Pancreas (tissue), 10 donors: ENCODE measurements at places on chromosomes 11 and 22. TPM values are rescaled to one million over a fixed set of nuclear protein-coding genes. Genes with fewer than 3 reads are reported as not detected.

DNA sequence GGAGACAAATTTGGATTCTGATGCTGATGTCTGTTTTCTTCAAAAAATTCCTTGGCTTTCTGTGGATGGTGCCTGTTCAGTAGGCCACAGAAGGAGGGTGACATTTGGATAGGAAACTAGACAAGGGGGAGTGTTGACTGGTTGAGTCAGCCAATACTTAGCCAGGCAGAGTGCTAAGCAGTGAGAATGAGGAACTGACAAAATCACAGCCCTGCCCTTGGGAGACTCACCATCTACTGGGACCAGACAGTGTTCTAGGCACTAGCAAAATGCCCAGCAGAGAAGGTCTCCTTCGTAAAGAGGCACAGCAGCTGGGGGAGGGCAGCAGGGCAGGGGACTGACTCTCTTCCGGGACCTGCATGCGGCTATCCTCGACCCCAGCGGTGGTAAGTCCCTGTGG, 190.2 kb downstream of the DSCAML1 start:
- no peak overlapping the region for H3K27ac ChIP-seq
- no peak for DNase-seq

DNA sequence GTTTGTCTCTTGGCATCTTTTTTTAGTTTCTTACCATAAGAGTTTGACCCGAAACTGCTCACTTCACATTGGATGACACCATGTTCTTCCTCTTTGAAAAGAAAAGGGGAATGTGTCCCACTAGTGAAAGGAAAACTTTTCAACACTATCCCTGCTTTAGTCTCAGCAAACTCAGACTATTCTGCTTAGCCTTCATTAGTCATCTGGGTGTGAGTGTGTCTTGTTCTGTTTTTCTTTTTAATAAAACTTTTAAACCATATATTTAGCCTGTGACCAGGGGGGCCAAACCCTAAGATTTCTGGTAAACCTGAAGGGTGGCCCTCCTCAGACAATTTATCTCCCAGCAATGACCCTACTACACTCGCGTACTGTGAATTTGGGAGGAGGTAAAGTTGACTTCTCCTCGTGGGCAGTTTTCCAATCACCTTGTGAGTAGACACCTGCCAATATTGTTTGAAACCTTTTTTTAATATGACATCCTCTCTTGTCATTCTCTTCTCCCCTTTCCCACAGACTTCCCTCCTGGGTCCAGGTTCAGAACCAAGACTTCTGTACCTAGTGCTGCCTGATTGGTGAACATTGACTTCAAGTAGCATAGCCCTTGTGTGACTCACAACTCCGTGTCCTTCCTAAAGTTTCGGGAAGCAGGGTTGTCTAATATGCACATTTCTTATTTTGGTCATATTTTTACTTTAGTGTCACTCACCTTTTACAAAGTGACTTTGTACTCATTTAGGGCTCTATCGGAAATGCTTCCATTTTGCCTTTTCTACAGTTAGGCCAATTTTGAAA, 39.9 kb downstream of the DBX1 start:
- no peak for DNase-seq
- peaks cover 2% of the 10 kb centered on the region for H3K36me3 ChIP-seq
- H3K4me3 ChIP-seq, result no peak overlapping the region

- no peaks in the 10 kb centered on the region for H3K4me1 ChIP-seq
- no peaks in the 10 kb centered on the region for H3K36me3 ChIP-seq
- no peak for DNase-seq
- H3K4me3 ChIP-seq, result no peak overlapping the region
- H3K27ac ChIP-seq, result no peak overlapping the region
These were observed 213.9 kb upstream of the C11orf87 start for GRCh38 chr11:109208121-109208520.

- no peak overlapping the region for H3K4me3 ChIP-seq
- H3K4me1 ChIP-seq, result peaks cover 18% of the 10 kb centered on the region
- DNase-seq, result peak; percentile 70
- no peaks in the 10 kb centered on the region for H3K36me3 ChIP-seq
- no peaks in the 10 kb centered on the region for H3K27me3 ChIP-seq
These were observed 156.4 kb upstream of the PITPNB start for GRCh38 chr22:28075358-28075981.

DNA sequence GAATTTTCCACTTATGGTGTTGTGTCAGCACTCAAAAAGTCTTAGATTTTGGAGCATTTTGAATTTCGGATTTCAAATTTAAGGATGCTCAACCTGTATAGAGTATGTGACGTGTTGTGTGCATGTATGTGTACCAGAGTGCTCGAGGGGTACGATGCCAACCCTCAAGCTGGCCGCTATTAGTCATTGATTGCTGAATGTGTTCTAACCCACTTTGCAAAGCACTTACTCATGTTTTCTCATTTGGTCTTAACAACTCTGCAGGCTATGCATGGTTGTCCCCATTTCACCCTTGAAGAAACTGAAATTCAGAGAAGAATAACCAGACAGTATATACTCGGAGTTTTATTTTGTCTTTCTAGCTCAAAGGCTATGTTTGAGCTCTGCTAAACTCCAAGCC, 196.4 kb upstream of the TENM4 start:
- DNase-seq, result no peak
- H3K4me1 ChIP-seq, result no peaks in the 10 kb centered on the region
- H3K4me3 ChIP-seq, result no peak overlapping the region
- no peaks in the 10 kb centered on the region for H3K27me3 ChIP-seq

- no peaks in the 10 kb centered on the region for H3K27me3 ChIP-seq
- no peak overlapping the region for H3K27ac ChIP-seq
- no peak for DNase-seq
- no peak overlapping the region for H3K4me3 ChIP-seq
- no peaks in the 10 kb centered on the region for H3K4me1 ChIP-seq
- H3K36me3 ChIP-seq, result no peaks in the 10 kb centered on the region
These were observed 7.4 kb downstream of the MAPK8IP1 start for GRCh38 chr11:45892856-45893255.

GRCh38 chr11:33701302-33702230, 940 bp upstream of the C11orf91 start:
- H3K4me3 ChIP-seq, result peak overlapping the region; percentile 46
- H3K27me3 ChIP-seq, result no peaks in the 10 kb centered on the region
- H3K36me3 ChIP-seq, result no peaks in the 10 kb centered on the region
- peak overlapping the region; percentile 34 for H3K27ac ChIP-seq
- H3K4me1 ChIP-seq, result peaks cover 17% of the 10 kb centered on the region

The ALX4 gene
- not detected for total RNA-seq

The ADORA2A gene
- total RNA-seq, result 0.85 TPM

The LIMK2 gene
- 34.9 TPM for total RNA-seq
